ENCODE measurements at places on chromosomes 2 and 18. TPM values are rescaled to one million over a fixed set of nuclear protein-coding genes. Genes with fewer than 3 reads are reported as not detected.

DNA sequence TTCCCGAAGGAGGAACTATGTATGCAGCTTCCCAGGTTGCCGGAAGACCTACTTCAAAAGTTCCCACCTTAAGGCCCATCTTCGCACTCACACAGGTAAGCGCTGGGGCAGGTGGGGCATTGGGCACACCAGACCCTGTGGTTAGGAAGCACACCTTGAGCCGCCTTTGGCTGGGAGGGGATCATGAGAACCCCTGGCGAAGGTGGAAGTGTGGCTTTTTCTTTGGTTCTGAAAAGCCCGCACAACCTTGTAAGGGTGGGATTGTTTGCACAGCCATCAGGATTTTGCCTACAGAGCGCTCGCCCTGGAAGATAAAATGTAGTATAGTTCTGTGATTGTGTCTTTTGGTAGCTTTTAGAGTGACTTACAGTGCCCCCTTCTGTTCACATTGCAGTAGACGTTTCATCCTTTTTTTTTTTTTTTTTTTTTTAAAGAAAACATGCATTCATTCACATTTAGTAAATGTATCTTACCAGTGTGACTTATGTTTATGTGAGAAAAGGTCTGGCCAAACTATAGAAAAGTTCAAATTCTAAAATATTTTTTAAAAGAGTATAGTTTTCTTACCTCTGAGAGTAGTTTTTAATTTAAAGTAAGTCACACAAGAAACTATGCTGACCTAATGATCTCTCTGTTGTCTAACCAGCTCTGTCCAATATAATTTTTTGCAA, 5.3 kb downstream of the KLF11 start:
- DNase-seq = no peak

GRCh38 chr2:241020629-241021190, 22.3 kb downstream of the SNED1 start:
- no peak for DNase-seq

- DNase-seq = peak; percentile 22
Measured at GRCh38 chr2:139478165-139478914, 698.1 kb upstream of the NXPH2 start.

- no peak for DNase-seq
Measured at GRCh38 chr2:45833301-45833967, 182.0 kb downstream of the PRKCE start.

Gene SERPINB2
- 0.20 TPM for polyA plus RNA-seq

- DNase-seq = no peak
Measured at GRCh38 chr2:217691920-217692666, 310.7 kb downstream of the TNS1 start.

- DNase-seq = no peak
Measured at GRCh38 chr2:219648176-219648575, 20.7 kb downstream of the SLC4A3 start.

Gene TTLL4
- 18.9 TPM for polyA plus RNA-seq

GRCh38 chr2:95329891-95330793, 33.0 kb downstream of the KCNIP3 start:
- no peak for DNase-seq

- no peak for DNase-seq
Measured at GRCh38 chr2:237824085-237824484, 25.5 kb downstream of the RBM44 start.

- no peak for DNase-seq
Measured at GRCh38 chr18:36073676-36074075, 6.3 kb upstream of the RPRD1A start.

GRCh38 chr2:64608867-64609226, 44.9 kb downstream of the SERTAD2 start:
- no peak for DNase-seq

GRCh38 chr2:227147023-227147422, 17.0 kb downstream of the COL4A4 start:
- no peak for DNase-seq

DNA sequence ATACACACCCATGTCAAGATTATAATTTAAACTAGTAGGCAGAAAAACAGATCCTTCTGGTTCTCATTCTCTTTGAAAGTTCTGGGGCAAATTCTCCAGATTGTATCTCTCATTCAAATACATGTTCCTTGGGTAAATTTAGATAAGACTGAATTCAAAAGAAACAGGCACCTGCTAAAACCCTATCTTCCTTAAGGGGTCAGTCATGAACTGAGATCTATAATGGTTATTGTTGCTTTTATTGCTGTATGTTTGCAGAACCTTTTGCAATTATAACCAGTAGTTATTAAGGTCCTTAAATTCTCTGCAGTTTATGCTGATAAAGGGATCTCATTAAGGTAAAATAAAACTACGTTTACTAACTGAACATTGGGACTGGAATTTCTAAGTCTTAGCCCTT, 83.5 kb downstream of the MYO5B start:
- no peak for DNase-seq

DNA sequence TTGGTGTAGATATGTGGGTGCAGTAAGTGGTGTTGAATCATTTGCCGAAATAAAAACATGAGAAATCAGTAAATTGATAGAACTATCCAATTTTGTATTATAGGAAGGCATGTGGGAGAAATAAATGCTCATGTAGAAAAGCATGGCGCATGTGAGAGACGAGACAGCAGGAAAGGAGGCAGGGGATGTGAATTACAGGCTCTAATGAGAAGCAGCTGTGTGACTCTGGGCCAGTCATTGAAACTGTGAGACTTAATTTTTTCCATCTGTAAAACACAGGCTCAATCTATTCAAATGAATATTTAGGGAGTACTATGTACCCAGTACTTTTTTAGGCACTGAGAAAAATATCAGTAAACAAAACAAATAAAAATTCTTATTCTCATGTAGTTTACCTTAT, 42.6 kb upstream of the MAP3K20 start:
- no peak for DNase-seq

Gene SLC11A1
- 1.4 TPM for polyA plus RNA-seq

GRCh38 chr2:127657232-127657595, 11.3 kb downstream of the GPR17 start:
- DNase-seq = no peak

Gene YES1
- polyA plus RNA-seq = 85.7 TPM

Gene NTSR2
- polyA plus RNA-seq = not detected

- DNase-seq = no peak
Measured at GRCh38 chr2:234491897-234492296, 5.0 kb downstream of the ARL4C start.

DNA sequence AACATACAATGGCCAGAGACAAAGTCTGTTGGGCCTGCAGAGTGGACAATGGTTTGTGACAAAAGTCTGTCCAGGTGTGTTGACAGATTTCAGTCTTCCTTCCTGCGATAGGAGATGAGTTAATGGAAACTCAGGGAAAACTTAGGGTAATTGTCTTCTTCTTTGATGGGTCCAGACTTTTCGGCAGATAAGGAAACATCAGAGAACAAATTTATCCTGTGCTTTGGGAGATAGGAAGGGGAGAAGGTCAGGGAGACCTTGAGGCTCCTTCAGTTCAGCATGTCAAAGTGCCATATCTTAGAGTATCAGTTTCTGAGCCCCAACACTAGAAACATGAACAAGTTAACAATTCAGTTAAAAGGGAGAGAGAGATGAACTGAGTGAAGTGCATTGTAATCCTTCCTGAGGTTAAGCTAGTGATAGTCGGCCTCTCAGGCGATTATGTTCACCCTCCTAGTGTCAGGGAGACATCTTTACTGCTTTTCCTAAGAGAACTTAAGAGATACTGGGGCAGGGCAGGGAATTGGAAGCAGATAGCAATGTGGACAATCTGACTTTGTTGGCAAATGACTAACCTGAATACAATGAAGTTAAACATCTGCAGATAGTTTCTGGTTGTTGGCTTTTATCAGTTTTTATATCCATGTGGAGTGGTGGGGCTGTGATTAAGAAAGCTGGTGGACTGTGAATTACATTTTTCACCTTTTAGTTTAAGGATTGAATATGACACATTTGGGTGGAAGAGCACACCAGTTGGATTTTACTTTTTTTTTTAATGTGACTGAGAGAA, 248.8 kb upstream of the FN1 start:
- DNase-seq = no peak

GRCh38 chr2:181300600-181301291, 156.4 kb upstream of the ITGA4 start:
- DNase-seq = no peak

DNA sequence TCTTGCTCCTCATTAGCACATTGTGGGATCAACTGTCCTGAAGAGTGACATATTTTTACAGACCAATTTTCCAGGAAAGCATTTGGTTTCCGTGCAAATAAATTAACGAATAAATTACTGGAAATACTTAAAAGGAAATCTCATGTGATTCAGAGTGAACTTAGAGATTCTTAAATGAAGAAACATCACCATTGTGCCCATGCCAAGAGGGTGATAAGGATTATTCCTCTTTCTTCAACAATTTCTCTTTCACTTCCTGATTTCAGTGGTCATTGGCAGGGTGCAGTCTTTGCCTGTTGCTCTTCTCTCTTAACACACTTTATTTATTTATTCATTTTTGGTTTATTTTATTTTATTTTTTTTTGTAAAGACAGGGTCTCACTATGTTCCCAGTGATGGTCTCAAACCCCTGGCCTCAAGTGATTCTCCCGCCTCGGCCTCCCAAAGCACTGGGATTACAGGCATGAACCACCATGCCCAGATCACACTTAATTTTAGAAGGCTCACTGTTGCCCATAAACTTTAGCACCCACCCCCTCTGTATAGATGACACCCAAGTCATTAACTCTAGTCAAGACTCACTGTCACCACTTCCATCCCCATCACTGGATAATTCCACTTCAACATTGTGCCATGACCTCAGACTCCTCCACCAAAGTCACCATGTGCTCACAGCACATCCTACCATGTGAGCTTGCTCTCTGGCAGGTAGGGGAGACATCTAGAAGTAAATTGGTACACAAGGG, 92.6 kb upstream of the CERS6 start:
- DNase-seq = no peak

Gene SRD5A2
- polyA plus RNA-seq = 0.11 TPM

Gene EGR4
- polyA plus RNA-seq = not detected

Gene MC2R
- 0.09 TPM for polyA plus RNA-seq

DNA sequence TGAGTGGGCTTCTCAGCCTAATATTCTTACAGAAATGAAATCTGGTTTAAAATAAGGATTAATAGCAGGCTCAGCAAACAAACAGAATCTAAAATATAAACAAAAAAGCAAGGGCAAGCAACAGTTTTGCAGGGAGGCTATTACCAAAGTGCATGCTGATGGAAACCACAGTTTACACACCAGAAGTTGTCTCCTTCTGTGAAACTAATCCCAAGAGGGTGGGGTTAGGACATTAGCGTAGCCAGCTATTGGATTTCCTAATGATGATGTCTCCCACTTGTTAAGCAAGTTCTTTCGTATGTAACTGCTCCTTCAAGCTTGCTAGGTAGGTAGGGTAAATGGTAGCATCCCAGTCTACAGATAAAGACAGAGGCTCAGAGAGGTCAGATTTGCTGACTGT, 65.0 kb upstream of the TSPYL6 start:
- DNase-seq = no peak

- DNase-seq = no peak
Measured at GRCh38 chr2:55862673-55863390, 60.8 kb downstream of the EFEMP1 start.

Gene PLEK
- polyA plus RNA-seq = 7.6 TPM

DNA sequence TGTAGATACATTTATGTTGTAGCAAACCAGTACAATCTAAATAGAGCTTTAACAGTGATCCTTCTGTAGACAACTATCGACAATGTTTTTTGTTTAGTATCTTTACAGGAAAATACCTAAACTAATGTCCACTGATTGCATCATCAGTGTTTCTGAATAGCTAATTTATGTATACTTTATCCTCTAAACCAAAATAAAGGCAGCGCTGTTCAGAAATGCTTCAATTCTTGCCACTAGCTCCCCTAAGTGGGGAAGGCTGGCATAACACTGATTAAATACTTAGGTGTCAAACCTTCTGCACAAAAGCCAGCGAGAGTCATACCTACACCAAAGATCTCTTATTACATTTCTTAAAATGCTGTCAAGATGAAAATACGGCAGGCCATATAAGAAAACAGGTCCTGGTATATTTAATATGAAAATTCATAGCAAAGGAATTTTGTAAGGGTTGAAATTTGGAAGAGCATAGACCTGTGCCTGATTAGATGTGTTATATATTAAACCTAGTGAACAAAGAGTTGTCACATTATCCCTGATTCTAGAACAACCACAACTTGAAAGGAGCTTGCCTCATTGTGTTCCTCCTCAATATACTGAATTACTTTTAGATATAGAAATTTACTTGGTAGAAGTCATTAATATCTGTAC, 1693.4 kb upstream of the SLC39A10 start:
- DNase-seq = no peak

GRCh38 chr2:58904095-58904494, 663.0 kb upstream of the FANCL start:
- DNase-seq = no peak

GRCh38 chr2:29375843-29376242, 260.6 kb downstream of the CLIP4 start:
- no peak for DNase-seq

DNA sequence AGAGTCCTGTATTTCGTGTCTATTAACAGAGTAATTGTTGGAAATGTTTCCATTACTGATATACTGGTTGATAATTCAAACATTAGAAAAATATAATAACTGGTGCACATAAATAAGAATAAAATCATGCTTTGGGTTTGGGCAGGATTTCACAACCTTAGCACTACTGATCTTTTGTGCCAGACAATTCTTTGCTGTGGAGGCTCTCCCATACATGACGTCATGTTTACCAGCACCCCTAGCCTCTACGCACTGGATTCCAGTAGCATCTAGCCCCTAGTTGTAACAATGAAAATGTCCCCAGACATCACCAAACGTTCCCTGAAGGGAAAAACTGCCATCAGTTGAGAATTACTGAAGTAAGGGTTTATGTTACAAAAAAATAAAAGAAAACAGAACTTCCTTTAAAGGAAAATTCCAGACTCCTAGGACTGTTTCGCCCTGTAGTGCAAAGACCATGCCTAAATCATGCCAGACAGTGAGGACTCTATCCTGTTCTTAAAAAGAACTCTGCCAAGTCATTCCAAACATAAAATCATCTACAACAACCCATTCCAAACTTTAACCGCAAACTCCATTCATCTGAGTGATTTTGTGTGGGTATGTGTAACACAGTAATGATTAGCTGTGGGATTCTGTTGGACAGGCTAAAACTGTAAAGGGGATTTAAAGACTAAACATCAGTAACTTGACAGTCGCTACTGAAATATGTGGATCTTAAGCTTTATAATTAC, 313.4 kb upstream of the CCDC68 start:
- no peak for DNase-seq

DNA sequence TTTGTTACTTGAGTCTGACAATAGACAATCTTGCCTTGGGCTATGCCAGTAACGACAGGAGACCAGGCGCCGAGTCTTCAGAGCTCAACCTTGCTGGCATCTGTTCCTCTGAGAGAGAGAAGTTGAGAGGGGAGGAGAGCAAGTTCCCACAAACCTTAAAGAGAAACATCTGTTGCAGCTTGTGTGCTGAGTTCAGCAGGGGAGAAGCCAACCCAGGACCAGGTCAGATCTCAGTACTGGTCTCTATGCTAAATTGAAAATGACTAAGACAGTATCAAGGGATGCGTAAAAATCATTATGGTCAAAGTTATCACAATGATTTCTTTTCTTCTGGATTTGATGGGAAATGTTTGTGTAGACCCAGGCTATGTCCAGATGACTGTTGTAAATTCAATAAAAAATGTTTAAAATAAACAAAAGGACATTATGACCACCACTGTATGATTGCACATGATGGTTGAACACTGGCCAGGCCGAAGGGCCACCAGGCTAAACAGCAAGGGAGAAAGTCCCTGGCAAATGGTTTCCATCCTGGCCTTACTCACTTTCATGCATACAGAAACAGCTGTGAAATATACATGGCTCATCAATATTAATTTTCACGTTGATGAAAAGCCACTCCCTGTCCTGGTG, 100.3 kb upstream of the PMAIP1 start:
- DNase-seq = no peak

- no peak for DNase-seq
Measured at GRCh38 chr18:6220129-6220528, 194.6 kb downstream of the L3MBTL4 start.
